Left ventricle myocardium superior (tissue), 1 donor: ENCODE measurements at places on chromosomes 12 and 14.

DNA sequence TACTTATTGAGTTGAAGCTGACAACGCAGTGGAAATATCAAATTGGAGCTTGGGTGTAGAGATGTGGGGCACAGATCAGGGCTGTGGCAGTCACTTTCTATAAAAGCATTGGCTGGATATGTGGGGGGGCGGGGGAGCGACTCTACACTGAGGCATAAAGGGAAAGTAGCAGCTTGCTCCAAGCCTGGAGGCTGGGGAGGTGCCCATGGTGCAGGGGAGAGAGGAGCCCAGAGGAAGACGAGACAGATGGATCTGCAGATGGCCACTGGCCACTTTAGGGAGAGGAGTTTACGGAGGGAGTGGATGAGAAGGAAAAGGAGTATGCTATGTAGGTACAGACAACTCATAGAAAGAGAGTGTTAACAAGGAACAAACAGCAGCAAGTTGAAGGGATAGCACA, 13.5 kb upstream of the NGB start:
- no peak for DNase-seq

GRCh38 chr12:17511369-17511768, 578.6 kb downstream of the RERGL start:
- DNase-seq = no peak

- DNase-seq = no peak
Measured at GRCh38 chr14:26730929-26731618, 133.2 kb upstream of the NOVA1 start.

DNA sequence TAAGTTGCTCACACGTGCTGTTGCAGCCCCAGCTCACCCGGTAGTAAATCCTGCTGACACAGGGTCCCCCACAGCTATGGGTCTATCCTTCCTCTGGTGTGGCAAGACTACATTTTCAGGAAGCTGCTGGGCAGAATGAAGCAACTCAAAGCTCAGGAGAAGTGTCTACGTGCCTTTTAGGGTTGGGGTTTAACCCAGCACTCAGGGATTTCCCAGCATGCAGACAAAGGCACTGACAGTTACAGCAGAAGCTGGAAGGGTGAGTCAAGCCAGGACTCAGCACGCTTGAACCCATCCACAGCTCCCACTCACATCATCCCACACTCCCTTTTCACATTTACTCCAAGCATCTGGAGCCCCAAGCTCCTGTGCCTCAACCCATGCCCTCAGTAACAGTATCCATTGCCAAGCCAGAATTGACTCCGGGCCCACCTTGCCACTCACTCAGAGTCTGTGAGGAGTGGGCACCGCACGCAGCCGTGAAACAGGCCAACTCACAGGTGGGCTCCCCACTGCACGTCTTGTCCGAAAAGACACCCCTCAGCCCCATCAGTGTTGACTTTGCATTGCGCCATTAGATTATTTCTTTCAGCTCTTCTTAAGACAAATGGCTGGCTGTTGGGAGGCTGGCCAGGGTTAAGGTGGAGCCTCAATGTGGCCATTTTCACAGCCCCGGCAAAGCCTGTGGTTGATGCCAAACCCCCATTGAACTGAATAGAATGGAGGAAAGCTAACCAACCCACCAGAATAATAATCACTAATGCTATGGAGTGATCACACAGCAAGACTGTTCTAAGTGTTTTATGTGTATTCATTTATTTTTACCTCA, 59.6 kb downstream of the ZFP36L1 start:
- no peak for DNase-seq

GRCh38 chr14:102491366-102491765, 18.2 kb downstream of the ANKRD9 start:
- no peak for DNase-seq

- peak; percentile 70 for DNase-seq
Measured at GRCh38 chr12:2299206-2299605, 246.4 kb downstream of the CACNA1C start.

- DNase-seq = no peak
Measured at GRCh38 chr12:70194076-70194475, 49.2 kb upstream of the CNOT2 start.
